Naive thymus-derived CD8-positive, alpha-beta T cell (primary cell): ENCODE measurements at places on chromosomes 5 and 9.

DNA sequence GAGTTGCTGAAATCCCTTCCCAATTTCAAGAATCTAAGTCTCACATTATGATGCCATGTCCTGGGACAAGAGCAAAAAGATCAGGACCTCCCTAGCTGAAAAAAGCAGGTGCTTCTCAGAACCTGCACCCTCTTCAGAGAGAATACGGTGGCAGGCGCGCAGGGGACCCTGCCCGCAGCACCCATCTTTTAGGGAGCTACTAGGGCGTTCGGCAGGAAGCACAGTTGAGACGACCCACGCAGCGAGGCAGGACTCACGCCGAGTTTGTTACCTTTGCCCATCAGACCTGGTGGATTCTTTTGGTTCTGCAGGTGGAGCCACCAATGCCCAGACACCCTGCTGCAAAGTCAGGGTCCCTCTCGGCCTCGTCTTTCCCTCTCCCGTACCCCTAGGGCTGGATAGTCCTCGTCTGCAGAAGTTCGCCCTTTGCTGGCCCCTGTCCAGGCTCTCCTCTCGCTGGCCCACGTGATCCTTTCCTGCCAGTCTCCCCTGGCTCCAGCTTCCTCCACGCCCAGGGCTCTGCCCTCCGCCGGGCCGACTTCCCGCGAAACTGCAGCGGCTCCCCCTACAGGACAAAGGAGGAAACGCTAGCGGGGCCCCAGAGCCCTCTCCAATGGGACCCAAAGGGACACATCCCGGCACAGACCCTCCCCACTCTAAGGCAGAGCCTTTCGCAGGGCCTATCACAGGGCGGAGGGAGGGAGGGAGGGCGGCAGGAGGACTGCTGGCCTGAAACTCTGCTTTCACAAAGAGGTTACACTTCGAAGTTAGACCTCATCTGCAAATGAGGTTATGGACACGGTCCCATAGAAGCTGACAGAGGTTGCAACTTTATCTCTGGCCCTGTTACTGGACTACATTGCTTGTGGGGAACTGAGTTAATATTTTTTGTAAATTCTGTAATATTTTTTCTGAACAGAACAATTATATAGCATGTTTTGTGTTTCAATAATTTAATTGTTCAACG, 28.8 kb downstream of the TMEM174 start:
- DNase-seq: peak; percentile 74

DNA sequence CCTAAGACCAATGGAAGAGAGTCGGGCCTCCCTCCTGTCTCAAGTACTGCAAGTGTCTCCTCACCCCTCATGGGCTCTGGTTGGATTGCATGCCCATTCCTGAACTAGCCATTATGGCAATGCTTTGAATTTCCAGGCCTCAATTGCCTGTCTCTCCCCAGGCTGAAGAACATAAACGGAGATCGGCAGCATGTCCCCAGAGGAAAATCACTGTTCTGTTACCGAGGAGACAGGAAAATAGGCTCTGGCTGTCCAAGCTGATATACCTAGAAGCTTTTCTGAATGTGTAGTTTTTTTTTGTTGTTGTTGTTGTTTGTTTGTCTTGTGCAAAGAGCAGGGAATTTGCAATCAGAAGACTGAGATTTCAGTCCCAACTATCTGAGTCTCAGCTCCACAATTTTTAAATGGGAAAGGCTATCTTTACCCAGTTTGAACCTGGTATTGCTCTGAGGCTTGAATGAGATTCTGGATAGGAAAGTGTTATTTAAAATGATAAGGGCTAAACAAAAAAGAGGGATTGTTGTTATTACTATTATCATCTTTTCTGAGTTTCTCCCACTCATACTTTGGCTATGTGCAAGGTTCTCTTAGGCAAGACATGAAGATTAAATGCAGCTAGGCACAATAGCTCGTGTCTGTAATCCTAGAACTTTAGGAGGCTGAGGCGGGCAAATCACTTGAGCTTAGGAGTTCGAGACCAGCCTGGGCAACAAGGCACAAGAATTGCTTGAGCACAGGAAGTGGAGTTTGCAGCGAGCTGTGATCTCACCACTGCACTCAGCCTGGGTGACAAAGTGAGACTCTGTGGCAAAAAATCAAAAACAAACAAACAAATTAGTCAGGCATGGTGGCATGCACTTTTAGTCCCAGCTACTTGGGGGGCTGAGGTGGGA, 77.2 kb upstream of the KLF9 start:
- DNase-seq: no peak

- no peak for DNase-seq
Measured at GRCh38 chr9:134321946-134322741, 4.1 kb upstream of the RXRA start.

DNA sequence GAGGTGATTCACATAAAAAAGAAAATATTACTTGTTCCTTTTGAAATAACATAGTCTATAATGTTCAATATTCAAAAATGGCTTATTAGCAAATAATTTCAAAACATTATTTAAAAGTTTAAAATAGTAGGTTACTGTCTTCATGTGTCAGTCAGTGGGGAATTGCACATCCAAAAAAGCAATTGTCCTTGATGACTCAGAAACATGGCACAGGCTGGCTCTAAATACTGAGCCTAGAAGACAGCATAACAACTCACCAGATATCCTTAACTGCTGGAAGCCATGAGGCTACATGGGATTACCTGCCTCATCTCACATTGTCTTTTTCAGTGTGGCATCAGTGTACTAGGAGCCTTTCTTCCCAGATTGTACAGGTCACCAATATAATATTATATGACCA, 439.5 kb upstream of the RGMB start:
- no peak for DNase-seq

DNA sequence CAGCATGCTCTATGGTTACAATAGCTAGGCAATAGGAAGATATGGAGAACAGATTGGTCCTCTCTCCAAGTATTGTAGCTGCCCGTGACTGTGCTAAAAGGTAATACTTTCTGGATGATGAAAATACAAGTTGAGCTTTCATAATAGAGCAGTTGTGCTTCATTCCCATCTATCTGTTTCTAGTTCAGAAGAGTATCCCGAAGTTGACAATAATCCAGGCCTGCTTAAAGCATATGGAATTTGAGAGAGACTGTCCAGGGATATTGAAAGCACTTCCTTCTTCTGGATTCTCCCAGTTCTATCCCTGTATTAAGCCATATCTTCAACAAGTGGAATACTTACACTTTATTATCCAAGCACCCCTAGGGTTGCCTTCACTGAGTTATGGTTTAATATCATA, 350.4 kb downstream of the EFNA5 start:
- DNase-seq: no peak

- DNase-seq: no peak
Measured at GRCh38 chr5:79076819-79077218, 7.3 kb downstream of the BHMT2 start.

- no peak for DNase-seq
Measured at GRCh38 chr5:149485655-149486615, 65.3 kb downstream of the CSNK1A1 start.

GRCh38 chr9:130129432-130130061, 42.7 kb upstream of the NCS1 start:
- DNase-seq: no peak

DNA sequence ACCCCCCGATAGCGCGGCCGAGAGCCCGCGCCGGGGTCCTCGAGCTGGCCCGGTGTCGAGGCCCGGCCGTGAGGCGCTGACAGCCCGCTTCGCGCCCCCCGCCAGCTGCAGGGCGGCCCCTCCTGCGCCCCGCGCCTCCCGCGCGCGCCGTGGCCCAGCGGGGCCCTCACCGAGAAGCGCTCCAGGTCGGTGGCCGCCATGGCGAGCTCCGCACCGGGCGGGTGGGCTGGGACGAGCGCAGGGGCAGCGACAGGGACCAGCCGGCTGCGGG, 166 bp downstream of the SEPTIN8 start:
- DNase-seq: no peak

- DNase-seq: no peak
Measured at GRCh38 chr5:68464424-68464823, 248.9 kb downstream of the PIK3R1 start.

DNA sequence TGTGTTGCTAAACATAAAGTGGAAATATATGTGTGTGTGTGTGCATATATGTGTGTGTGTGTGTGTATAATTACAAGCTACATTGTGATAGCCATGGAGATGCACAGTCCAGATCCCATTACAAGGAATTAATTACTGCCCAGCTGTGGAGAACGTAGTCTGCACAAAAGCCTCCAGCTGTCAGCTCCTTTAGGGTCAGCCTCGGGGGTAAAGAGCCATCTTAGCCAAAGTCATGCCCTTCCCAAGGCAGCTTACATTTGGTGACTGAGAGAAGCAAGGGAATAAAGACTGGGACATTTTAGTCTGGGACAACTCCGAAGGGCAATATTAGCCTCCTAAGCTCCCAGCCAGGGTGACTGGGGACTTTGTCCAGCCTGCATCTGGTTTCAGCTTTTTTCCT, 21.9 kb upstream of the FOCAD start:
- no peak for DNase-seq
